HCEC 1CT (cell line): ENCODE measurements at places on chromosomes 12 and 14.
A peak's percentile ranks its signal among the peaks of the same experiment; 100 is the strongest.

DNA sequence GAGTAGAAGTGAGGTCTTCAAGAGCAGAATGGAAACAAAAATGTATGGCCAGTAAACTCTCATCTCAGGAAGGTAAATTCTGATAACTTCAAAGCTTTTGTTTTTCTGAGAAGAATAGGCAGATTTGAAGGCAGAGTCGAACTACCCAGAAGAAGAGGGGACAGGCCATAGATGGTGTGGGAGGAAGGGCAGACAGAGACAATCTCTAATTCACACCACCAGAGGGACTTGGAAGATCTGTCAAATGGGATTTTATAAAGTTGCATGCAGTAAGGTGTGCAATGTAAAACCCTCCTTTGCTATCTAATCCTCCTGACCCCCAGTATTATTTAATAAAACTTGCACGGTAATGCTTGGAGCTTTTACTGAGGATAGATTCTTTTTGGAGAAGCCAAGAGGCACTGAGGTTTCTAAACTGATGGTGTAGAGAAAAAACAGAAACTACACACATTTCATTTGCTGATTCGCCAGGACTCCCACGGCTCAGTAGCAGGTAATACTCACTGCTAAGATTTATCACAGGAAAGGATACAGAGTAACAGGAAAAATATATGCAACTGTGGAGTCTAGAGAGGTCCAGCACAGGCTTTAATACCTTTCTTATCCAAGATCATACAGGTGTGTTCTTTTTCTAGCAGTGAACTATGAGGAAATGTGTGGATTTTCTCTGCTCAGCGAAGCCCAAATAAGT is 18.3 kb downstream of the SLC38A2 start:
- DNase-seq = no peak

- no peak for DNase-seq
These were observed 9.8 kb upstream of the MCRS1 start for GRCh38 chr12:49577589-49578315.

DNA sequence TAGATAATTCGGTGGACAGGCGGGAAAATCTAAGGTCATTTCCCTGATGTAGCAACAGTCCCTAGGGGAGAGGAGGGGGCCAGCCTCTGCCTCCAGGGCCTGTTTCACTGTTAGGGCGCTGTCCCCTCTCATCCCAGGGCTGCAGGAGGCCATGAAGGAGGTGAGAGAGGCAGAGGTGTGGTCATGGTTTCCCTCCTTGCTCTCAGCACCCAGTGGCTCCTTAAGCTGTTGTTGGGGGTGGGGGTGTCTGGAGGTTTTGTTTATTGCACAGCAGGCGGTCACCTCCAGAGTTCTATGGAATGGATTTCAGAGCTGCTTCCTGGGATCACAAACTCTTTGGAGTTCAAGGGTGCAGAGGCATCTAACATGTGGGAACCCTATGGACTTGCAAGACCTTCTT is 212.5 kb upstream of the RTL1 start:
- no peak for DNase-seq

DNA sequence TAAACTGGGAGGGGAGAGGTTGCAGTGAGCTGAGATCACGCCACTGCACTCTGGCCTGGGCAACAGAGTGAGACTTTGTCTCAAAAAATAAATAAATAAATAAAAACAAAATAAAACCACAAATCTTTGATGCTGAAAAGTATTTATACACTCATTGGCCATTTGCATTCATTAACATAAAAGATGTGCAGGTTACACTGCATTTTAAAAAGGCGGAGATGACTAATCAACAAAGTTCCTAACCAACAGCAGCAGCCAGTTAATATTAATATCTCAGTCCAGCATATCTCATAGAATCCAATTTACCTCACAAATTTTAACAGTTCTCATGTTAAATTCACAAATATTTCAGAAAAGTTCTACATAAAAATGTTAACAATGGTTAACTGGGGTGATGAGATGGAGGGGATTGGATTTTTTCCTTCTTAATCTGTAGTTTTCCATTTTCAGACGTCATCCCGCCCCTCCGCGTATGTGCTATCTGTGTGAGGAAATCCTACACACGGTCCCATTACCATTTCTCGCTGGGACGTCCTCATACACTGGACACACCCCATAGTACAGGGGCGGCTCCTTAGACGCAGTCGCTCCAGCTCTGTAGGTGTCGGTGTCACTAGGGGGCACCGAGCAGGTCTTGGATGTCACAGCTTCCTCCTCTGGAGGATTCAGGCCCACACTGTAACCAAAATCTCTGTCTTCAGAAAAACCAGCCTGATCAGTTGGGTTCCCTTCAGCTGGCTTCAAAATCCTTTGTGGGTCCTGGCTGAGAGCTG is 7.3 kb downstream of the ANKLE2 start:
- DNase-seq = no peak

DNA sequence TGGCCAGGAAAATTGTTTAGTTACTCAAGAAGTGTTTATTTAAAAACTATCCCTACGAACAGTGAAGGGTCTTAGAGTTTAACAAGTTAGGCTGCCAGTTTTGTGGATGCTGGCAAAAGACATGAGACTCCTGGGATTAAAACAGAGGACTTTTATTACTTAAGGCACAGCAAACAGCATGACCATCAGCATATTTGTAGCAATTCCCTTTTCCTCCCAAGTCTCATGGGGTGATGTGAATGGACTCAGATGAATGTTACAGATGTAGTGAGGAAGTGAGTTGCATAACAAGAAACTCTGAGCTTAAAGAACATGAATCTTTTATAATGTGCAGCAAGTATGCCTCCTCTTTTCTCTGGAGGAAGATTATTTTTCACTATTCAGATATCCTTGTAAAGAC is 695.8 kb downstream of the RPS29 start:
- DNase-seq = no peak

- DNase-seq = no peak
These were observed 35.3 kb downstream of the SDR9C7 start for GRCh38 chr12:56898938-56899337.

GRCh38 chr12:92543359-92543758 is 159.4 kb upstream of the PLEKHG7 start:
- DNase-seq = no peak

DNA sequence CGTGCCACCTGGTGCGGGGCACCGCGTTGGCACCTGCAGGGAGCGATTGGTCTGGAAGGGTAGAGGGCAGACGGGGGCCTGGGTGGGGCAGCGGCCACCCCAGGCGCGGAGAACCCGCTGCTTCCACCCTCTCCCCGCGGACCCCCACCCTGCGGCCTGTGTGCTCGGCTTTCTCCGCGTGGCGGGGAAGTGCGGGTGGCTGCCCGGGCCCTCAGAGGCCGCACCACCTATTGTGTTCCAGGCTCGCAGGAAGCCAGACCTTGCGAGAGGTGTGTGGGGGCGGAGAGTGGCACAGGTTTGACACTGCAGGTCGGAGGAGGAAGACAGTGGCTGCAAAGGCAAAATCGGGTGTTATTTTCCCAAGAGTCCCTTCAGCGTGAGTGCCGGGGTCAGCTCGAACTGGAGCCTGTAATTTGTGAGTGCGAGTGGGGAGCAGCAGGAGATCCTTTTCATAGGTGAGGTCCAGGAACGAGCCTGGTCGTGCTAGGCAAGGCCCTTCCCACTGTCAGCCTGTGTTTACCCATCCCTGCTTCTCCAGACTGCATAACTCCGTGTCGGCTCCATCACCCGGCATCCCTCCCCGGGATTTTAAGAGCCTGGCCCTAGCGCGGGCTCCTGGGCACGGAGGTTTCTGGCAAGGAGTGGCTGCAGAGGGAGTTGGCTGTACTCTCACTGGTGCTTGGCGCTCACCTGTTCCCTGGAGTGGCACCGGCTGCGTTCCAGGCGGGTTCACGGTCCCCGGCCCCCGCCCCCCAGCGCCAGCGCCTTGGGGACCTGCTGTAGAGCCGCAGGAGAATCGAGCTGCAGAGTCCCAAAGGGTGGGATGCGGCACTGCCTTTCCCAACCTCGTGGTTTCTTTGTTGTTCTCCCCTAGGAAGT is 935 bp downstream of the TBC1D30 start:
- no peak for DNase-seq

- DNase-seq = no peak
These were observed 15.5 kb downstream of the FZD10 start for GRCh38 chr12:130177635-130178242.

GRCh38 chr14:71437870-71438269 is 494.4 kb upstream of the RGS6 start:
- peak; percentile 26 for DNase-seq

GRCh38 chr12:62128175-62128975 is 131.8 kb upstream of the USP15 start:
- DNase-seq = no peak

DNA sequence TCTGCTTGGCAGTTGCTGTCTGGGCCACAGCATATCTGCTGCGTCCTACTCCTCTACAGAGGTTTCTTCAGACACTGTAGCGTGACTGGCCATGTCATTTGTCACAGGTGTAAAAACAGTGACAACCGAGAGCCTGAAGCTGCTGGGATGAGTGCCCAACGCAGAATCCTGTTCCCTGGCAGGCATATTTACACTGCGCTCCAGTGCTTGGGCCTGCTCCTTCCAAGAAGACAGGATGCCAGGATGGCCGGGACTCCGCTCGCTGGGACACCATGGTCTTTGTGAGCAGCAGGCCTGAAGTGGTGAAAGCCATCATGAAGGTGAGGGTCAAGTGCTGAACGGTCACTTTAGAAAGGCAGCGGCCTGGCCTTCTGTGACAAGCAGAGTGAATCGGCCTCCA is 171.4 kb downstream of the EMP1 start:
- no peak for DNase-seq

- no peak for DNase-seq
These were observed 1119.7 kb downstream of the VRK1 start for GRCh38 chr14:97916669-97917568.

DNA sequence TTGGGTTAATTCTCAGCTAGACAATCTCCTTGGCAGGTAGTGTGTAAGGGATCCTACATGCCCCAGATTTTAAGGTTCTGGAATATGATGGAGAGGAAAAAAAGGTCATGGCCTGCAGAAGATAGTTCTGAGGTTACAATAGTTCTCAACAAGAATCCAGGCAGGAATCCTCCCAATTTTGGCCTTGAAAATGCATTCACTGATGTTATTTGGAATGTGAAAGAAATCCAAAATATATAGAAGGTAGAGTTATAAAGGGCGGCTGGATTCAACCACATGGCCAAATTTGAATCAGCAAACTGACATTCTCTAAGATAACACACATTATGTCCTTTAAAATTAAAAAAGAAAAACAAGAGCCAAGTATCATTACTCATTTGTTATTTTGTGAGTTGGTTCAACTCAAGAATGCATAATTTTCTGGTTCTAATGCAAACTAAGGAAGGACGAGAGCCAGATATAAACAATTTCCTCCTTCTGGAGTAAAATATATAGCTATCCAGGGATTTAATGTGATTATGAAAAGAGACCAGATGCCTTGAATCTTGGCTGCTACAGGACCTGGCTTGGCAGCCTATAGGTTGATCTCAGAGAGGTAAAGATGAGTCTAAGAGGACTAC is 177.0 kb upstream of the G2E3 start:
- DNase-seq = no peak
